ENCODE measurements at places on chromosomes 7 and 10.

- DNase-seq = no peak
These were observed 21.9 kb downstream of the TNKS2 start for GRCh38 chr10:91820144-91820543.

- no peak for DNase-seq
These were observed 372.6 kb downstream of the PHF14 start for GRCh38 chr7:11346302-11346701.

DNA sequence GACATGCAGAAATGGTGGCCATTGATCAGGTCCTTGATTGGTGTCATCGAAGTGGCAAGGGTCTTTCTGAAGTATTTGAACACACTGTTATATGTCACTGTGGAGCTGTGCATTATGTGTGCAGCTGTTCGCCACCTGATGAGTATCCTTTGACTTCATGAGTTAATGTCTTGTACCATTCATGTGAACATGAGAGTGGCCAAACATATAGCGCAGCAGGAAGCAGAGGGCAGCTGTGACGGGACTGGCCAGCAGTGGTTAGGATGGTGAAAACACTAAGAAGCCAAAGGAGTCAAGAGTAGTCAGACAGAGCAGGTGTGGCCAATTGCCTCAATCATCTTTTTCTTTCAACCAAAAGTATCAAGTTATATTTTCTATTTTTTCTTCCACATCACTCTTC lies 167.4 kb downstream of the IMMP2L start:
- DNase-seq = no peak

DNA sequence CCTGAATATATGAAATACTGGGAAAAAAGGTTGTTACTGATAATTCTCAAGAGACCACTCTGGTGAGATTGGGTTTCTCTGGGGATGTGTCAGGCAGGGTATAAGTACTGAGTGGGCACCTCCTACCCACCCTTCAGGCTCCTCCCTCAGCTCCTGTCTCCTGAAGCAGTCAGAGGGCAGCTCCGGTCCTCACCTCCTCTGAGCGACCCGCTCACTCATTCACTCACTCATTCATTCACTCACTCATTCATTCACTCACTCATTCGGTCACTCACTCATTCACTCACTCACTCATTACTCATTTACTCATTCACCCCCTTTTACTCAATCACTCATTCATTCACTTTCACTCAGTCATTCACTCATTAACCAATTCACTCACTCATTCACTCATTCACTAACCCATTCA lies 6.9 kb upstream of the PFKP start:
- DNase-seq = no peak

- DNase-seq = no peak
These were observed 176.2 kb upstream of the GDF10 start for GRCh38 chr10:47123716-47124288.

GRCh38 chr10:35895331-35895730 lies 253.2 kb upstream of the FZD8 start:
- no peak for DNase-seq

- DNase-seq = peak; percentile 52
These were observed 238.4 kb downstream of the DIP2C start for GRCh38 chr10:451021-451471.

- DNase-seq = no peak
These were observed 53.7 kb upstream of the CD36 start for GRCh38 chr7:80584778-80585177.

DNA sequence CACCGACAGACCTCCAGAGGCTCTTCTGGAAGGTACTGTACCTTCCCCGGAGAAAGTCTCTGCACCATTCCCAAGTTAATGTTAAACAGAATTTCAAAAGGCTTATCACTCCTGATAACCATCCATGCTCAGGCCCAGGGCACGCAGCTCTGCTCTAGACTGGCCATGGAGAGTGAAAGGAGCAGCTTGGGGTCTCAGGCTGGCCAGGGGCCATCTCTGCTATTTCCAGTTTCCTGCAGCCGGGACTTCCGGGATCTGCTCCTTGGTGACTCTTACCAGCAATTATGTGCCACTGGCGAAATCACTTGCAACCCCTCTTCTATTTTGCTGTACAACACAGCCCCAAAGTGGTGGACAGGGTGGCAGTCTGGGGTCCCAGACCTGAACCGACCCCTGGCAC lies 6.0 kb downstream of the CLDN15 start:
- no peak for DNase-seq

DNA sequence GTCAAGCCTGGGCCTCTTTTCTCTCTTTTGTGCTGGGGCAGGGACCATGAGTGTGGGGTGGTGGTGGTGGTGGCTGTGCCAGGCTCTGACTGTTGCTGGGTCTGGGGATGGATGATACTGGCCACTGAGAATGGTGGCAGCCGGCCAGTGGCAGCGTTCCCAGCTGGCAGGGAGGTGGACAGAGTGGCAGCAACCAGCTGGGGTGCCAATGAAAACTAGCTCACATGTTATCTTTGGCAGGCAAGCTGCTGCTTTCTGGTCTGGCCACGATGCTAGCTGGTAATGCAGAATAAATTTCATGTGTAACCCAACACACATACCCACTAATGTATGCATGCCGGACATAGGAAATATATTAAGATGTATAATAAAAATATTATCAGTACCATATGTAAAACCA lies 95.0 kb upstream of the SLC26A5 start:
- no peak for DNase-seq

All from activated CD4-positive, alpha-beta T cell treated with anti-CD3 and anti-CD28 coated beads, Interleukin-2, amount 50 U/mL, for 48 hours (primary cell).